HFFc6 (cell line): ENCODE measurements at places on chromosomes 16 and 17. TPM values are rescaled to one million over a fixed set of nuclear protein-coding genes. Genes with fewer than 3 reads are reported as not detected.
A peak's percentile ranks its signal among the peaks of the same experiment; 100 is the strongest.

DNA sequence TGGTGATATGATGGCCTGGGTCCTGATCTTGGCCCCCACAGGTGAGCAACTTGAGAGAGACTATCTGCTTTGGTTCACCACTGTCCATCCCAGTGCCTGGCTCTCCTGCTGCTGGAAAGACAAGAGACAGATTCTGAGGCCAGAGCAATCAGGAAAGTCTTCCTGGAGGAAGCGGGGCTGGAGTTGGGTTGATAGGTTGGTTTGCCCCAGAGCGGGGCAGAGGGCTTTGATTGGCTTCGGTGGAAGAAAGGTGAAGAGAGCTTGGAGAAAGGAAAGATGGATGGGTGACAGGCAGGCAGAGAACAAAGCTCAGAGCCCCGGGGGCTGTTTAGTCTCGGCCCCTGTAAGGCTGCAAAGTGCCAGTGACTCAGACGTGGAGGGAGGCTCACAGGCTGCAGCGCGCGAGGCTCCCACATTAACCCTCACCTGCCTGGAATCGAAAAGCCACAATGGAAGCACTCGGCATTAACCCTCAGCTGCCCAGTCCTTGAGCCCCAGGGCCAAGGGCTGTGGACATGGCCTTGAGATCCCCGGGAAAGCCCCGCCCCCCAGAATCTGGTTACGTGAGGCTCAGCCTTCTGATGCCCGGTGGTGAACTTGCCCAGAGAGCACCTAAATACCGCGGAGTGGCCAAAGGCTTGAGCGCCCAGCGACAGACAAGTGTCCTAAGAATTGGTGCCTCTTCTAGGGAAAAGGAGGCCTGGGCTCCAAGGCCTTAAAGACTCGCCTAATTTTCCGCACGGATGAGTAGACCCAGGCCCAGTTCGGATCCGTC, 996 bp upstream of the CPNE2 start:
- DNase-seq, result peak; percentile 43

DNA sequence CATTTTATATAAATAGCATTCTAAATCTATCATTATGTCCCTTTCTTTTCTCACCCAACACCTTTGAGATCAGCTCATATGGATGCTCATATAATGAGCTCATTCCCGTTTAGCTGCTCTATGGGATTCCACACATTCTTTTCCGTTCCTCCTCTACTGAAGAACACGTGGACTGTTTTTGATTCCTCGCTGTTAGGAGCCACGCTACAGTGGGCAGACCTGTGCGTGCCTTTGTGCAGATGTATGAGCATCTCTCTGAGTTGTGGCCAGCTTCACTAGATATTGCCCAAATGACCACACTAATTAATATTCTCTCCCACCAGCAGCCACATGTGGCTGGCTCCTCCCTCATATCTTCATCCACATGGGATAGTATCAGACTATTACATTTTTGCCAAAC, 6.0 kb upstream of the TNFRSF13B start:
- peak; percentile 43 for DNase-seq

DNA sequence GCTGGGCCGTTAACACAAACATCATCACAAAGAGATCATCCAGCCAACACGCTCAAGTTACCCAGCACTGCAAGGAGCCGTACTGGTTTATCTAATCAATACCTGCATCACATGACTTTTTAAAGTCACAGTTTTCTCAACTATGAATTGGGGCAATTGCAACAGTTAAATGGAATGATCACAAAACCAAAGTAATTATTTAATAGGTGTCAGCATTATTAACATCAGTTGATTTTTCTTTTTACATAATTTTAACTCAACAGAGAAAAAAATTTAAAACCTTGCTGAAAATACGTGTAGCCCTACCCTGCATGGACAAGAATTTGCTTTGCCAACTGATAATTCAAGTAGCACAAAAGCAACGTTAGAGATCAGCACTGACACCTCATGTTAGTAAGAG, 95.7 kb upstream of the SOX9 start:
- no peak for DNase-seq

GRCh38 chr17:43616852-43617251, 44.9 kb downstream of the MEOX1 start:
- DNase-seq, result no peak

GRCh38 chr17:19303367-19303776, 59.2 kb downstream of the B9D1 start:
- DNase-seq, result no peak

DNA sequence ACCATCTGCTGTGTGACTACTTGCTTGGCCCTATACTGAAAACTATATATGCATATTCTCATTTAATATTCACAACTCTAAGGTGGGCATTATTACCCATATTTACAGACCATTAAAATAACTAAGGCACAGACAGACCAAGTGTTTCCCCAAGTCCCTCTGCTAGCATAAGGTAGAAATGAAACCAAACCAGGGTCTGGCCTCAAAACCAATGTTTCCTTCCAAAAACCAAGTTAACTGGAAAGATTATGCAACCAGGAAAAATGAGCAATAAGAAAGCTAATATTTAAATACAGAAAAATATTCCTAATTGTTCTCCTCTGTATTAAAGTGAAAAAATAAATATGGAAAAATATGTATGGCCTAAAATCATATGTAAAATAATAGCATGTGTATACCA, 50.1 kb downstream of the XPO6 start:
- no peak for DNase-seq

DNA sequence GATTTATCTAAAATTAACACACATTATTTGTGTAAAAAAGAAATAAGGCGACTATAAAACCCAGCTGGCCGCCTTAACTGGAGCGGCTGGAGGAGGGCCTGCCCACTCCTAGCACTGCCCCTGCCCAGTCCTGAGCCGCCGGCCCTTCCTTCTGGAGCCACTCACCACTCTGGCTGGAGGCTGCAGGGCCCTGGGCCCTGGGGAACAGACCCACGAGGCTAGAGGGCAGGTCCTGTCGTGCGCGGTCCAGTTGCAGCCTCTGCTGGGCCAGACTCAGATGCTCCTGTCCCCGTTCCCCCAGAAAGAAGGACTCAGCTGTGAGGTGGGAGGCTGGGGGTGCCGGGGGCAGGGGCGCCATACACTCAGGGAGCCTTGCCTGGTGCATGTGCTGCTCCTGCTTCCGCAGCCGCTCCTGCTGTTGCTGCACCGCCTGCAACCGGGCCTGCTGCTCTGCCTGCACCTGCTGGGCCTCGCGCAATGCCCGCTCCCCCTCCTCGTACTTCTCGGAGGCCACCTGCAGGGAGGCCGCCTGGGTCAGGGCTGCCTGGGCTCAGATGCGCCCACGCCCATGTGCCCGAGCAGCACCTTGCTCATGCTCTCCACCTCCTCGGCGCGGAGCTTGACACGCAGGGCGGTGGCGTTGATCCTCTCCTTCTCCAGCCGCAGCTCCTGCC, 9.0 kb upstream of the MRPL38 start:
- no peak for DNase-seq

GRCh38 chr17:30334421-30334820, 564 bp upstream of the TMIGD1 start:
- DNase-seq, result no peak

GRCh38 chr16:85285681-85286065, 173.4 kb upstream of the CIBAR2 start:
- DNase-seq, result no peak

GRCh38 chr17:28532050-28532960, 20.1 kb downstream of the UNC119 start:
- DNase-seq, result no peak

DNA sequence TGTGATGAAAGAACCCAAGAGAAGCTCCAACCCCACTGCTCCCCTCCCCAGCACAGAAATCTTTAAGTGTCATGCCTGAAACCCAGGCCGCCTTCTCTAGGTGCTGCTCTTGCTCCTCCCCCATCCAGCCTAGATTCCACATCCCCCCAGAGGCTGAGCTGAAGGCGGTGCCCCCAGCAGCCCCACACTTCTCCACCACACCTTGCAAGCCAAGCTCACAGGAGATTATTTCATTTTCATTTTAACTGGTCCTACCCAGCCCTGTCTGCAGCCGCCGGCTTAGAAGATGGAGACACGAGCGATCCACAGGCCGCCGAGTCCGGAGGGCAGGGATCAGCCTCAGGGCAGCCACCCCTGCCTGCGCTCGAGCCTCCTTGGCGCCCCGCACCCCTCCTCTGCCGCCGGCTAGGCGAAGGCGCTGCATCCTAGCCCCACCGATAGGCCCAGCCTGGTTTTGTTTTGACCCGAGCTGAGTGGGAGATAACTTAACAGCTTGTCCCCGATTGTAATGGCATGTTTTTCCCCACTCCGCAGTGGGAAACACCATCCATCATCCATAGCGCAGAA, 125.3 kb downstream of the RBFOX3 start:
- no peak for DNase-seq

DNA sequence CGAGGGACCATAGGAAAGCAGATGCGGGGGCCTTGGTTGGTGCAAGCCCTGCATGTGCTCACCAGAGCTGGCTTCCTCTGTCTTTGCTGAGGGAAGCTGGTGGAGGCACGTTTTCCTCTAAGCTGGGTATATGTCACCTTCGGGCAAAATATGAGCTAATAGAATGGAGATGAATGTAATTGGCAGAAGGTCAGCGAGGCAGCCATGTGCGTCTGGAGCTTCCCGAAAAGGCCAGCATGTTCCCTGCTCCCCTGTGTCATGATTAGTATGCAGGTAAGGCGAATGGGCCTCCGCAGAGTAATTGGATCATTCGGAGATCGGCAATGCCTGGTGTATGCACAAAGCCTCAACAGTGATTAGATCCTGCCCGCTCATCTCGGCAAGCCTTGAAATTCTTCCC, 806.2 kb upstream of the EEF2KMT start:
- DNase-seq, result no peak

DNA sequence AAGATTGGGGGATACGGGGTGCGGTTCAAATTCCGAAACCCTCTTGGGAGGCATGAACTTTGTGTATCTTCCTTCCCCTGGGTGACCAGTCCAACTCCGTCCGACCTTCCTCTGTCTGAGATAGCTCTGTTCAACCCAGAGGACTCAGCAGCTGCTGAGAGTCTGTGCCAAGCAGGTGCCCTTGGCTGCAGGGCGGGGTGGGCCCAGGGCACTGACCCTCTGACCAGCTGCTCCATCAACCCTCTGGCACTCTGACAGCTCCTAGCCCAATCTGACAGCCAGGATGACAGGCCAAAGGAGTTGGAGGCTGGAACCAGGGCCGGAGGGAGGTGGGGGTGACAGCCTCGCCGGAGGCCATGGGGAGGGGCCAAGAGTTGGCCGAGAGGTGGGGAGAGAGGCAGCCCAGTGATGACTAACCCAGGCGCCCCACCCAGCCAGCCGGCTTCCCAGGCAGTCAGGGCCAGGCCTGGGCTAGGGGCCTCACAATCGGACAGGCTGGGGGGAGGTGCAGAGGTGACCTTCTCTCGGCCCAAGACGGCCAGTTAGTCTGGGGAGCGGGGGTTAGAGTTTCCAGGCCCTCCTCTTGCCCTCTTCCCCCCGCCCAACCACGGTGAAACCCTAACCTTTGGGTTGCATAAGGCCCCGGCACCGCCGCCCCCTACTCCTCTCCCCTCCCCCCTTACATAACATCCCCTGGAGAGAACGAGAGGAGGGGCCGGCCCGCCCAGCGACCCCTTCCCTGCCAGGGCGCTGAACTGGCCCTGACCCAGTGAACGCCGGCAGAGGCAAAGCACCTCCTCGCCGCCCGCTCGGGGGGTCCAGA, 5.0 kb upstream of the TLCD2 start:
- peak; percentile 93 for DNase-seq

- DNase-seq, result no peak
Measured at GRCh38 chr17:69579961-69580677, 165.6 kb downstream of the MAP2K6 start.

- DNase-seq, result no peak
Measured at GRCh38 chr17:74832421-74832820, 27.3 kb downstream of the GRIN2C start.

DNA sequence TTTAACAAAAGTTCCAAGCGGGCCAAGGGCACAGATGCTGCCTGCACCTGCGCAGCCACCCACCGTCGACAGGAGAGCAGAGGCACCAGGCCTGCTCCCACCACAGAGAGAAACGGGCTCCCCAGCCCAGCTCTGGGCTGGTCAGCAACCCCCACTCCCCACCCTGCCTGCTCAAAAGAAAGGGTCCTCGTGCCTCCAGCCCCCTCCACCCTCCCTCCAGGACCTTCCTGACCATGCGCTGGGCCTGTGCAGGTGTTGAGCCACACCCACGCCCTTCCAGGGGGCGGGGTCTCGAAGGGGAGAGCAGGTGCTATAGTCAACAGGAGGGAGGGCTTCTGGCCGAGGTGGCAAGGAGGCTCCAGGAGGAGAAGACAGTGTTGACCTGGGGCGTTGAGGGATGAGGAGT, 25.3 kb downstream of the ZNF778 start:
- DNase-seq, result no peak

Gene TMED6
- 0.22 to 0.24 TPM in 2 of 3 replicates, not detected in the other for total RNA-seq

Gene PRSS8
- not detected in 3 replicates for total RNA-seq

Gene TCAP
- 0.09 to 0.12 TPM in 2 of 3 replicates, not detected in the other for total RNA-seq

Gene MT1F
- total RNA-seq, result not detected in 3 replicates

Gene MRC2
- total RNA-seq, result 278 to 315 TPM (median 293 TPM) in 3 replicates

Gene TBC1D3D
- 0.36 TPM in 1 of 3 replicates, not detected in the others for total RNA-seq

Gene DHRS7C
- total RNA-seq, result not detected in 3 replicates

Gene CCR7
- not detected in 3 replicates for total RNA-seq

Gene TNFRSF17
- not detected in 3 replicates for total RNA-seq

Gene SKA2
- total RNA-seq, result 64.5 and 97.0 TPM in 2 replicates

Gene PLA2G10
- total RNA-seq, result not detected in 3 replicates

Gene GAST
- total RNA-seq, result not detected in 3 replicates

Gene NT5M
- total RNA-seq, result 0.20 to 1.00 TPM (median 0.45 TPM) in 3 replicates

Gene FGF11
- total RNA-seq, result 0.07 to 0.24 TPM in 2 of 3 replicates, not detected in the other

Gene RASL10B
- total RNA-seq, result 1.7 to 4.6 TPM (median 3.6 TPM) in 3 replicates

Gene LRRC37A
- total RNA-seq, result 0.47 to 0.75 TPM (median 0.68 TPM) in 3 replicates

Gene NRN1L
- total RNA-seq, result 0.41 TPM in 1 of 3 replicates, not detected in the others
